AG04450 (cell line): ENCODE measurements at places on chromosomes 1 and 21. TPM values are rescaled to one million over a fixed set of nuclear protein-coding genes. Genes with fewer than 3 reads are reported as not detected.

DNA sequence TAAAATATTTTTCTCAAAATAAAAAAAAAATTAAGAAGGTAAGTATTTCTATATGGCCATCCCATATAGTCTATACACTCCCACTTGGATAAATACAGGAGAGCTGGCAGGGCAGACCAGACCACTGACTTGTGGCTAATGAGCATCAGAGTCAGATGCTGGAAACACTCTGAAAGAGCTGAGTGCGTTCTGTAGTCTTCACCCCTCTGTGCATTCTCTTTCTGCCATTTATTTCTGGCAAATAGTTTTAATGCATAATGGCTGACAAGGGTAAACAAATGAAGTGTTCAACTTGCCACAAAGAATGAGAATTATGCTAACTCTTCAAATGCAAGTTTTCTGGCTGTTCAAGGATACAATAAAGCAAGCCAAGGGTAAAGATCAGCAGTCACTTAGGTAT lies 191.7 kb downstream of the TTLL7 start:
- DNase-seq = no peak

Gene ZNF678
- 2.8 and 3.7 TPM in 2 replicates for polyA plus RNA-seq

DNA sequence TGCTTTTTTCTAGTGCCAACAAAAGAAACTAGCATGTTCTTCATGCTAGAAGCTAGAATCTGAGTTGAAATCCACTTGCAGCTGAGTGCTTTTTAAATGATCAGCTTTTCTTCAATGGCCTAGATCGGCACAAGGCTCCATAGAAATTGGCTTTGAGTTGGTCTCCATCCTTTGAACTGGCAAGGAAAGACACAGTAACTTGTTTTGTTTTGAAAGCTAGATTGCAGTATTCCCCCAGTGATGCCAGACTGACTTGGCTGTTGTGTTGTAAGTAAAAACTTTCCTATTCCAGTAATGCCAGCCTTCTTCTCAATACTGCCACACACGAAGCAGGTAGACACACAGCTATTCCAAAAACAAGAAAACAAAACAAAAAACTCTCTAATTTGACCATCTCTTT lies 139.1 kb downstream of the FMN2 start:
- DNase-seq = no peak

GRCh38 chr1:117278531-117278930 lies 67.8 kb upstream of the VTCN1 start:
- no peak for DNase-seq

Gene LCK
- not detected in 2 replicates for polyA plus RNA-seq

Gene AMIGO1
- polyA plus RNA-seq = 1.5 and 2.3 TPM in 2 replicates

Gene PTGS2
- 2.1 and 2.7 TPM in 2 replicates for polyA plus RNA-seq

Gene ATP6V1G3
- not detected in 2 replicates for polyA plus RNA-seq
